ENCODE measurements at places on chromosomes 3 and 15. TPM values are rescaled to one million over a fixed set of nuclear protein-coding genes. Genes with fewer than 3 reads are reported as not detected.

Gene FETUB
- not detected for total RNA-seq

Gene CDHR4
- total RNA-seq = not detected

Gene MAP2K1
- total RNA-seq = 88.2 TPM

Gene ACTC1
- total RNA-seq = not detected

Gene TICRR
- total RNA-seq = 3.7 TPM

Gene SEMA7A
- total RNA-seq = 59.6 TPM

Gene GASK1A
- 1.9 TPM for total RNA-seq

Gene CALML4
- 0.85 TPM for total RNA-seq

Gene FAM81A
- total RNA-seq = 0.28 TPM

Gene GOLGA8A
- total RNA-seq = 4.4 TPM

Gene PLA2G4E
- not detected for total RNA-seq

Gene GXYLT2
- total RNA-seq = 13.6 TPM

Gene SHC4
- 6.5 TPM for total RNA-seq

Gene ZNF860
- total RNA-seq = 0.85 TPM

Gene ZNF660
- total RNA-seq = 3.1 TPM

Gene CHRM5
- total RNA-seq = not detected

Gene SPATA12
- total RNA-seq = not detected

Gene SERPINI1
- total RNA-seq = 2.9 TPM

Gene AQP9
- not detected for total RNA-seq

Gene GABRR3
- not detected for total RNA-seq

Gene ANKDD1A
- 0.38 TPM for total RNA-seq

Gene CFAP20DC
- total RNA-seq = 2.0 TPM

Gene SH3GL3
- total RNA-seq = not detected

Gene SLC2A2
- total RNA-seq = not detected

Gene LYSMD2
- 6.2 TPM for total RNA-seq

Gene GOLGA6L22
- total RNA-seq = not detected

Gene ADAMTS9
- 4.2 TPM for total RNA-seq

Gene CCDC32
- total RNA-seq = 21.7 TPM

Gene ALS2CL
- total RNA-seq = 3.7 TPM

Gene CNTN3
- 0.96 TPM for total RNA-seq

Gene CD200R1
- under 0.01 TPM for total RNA-seq

Gene ITIH1
- 0.56 TPM for total RNA-seq

Gene GRK7
- not detected for total RNA-seq

Gene CCR8
- not detected for total RNA-seq

Gene EIF1B
- 15.0 TPM for total RNA-seq

All from regular cardiac myocyte (primary cell).